ENCODE measurements at places on chromosomes 4 and X.

GRCh38 chrX:130120321-130120731 lies 10.0 kb upstream of the ELF4 start:
- no peak for DNase-seq

DNA sequence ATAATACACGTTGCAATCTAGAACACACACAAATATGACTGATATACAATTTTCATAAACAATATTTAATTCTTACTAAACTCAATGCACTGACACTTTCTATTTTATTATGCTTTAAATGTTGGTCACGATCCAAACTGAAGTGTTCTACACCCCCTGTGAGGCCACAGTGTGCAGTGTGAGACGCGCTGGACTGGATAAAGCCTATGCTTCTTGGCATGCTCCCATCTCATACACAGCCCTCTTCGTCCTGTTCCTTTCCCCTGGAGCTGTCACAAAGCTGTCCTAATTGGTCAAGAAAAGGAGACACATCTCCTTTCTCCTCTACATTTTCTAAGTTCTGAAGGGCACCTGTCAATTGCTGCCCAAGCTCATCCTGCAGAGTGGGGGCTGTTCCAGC lies 72.0 kb downstream of the SCD5 start:
- no peak for DNase-seq

GRCh38 chrX:129632443-129632842 lies 22.3 kb downstream of the APLN start:
- no peak for DNase-seq

DNA sequence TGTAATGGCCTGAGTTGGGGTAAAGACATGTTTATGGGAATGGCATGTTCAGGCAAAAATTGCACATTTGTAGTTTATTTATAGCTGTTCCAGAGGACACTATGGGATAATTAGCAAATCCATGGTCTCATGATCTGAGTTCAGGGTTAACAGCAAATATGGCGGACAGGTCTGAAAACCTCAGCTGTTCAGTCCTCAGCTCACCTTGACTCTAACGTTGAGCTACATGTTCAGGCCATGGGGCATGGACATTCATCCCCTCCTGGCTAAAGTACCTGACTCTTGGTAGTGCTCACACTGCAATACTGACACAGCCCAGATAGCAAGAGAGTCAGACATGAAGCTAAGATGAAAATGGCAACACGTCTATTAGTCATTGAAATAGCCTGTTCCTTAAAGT lies 161.6 kb upstream of the GPC4 start:
- DNase-seq, result no peak

GRCh38 chrX:41542135-41542534 lies 95.0 kb downstream of the NYX start:
- no peak for DNase-seq

DNA sequence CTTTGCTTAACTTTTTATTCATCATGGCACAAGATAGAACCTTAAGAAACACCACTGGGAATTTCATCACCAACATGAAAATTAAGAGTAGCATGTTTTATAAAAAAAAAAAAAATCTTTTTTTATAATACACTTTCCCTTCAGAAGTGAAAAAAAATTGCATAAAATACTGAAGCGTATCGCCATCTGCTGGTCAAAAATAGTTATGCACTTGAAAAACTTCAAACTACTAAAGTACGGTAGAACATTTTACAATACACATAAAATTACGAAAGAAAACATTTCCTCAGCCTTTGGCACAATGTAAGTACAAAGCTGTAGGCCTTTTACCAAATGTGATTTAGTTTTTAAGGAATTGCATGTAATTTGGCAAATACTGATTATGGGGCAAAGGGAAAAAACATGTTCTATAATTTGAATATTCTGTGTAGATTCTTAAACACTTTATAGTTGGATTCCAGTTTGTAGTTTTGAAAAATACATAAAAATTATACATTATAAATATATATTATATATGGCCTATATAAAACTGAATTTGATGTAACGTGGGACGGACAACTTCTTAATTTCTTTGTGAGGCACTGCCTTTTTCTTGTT lies 26.5 kb downstream of the HCCS start:
- no peak for DNase-seq

DNA sequence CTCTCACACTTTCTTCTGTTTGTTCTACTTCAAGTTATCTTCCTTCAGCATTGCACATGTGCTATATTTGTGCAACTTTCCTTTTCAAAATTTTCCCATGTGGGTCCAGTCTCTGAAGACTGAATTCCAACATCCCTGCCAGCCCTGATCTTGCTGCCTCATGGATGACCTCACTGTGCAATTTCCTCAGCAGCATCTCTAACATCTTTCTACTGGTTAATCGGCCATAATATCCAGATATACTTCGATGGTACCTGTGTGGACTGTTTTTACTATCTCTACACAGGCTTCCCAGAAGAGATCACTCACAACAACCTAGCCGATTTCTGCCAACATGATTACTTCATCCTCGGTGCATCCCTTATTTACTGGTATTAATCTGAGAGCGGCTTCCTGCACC lies 41.5 kb downstream of the GPM6A start:
- DNase-seq, result no peak

DNA sequence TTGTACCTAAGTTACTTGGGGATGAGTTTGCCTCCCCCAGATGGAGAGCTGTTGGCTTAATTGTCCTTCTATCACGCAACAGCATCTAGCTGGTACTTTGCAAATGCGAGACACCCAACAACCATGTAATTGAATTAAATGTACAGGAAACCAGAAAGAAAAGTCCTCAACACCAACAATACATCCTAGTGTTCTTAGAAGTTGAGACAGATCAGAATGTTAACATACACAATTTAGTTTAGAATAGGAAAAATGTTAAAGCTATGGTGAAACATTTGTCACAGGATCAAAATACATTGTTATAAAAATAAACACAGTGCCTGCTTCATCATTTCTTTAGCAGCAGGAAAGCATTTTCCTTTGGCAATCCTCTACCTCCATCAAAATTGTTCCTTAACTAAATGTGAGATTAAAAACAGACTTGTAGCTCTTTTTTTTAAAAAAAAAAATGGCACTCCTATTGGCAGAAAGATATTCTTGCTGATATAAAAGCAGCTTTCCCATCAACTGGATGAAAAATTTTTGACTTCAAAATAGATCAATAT lies 163.1 kb upstream of the MID1 start:
- no peak for DNase-seq

- no peak for DNase-seq
Observed at GRCh38 chr4:10734697-10735096, 50.1 kb upstream of the CLNK start.

DNA sequence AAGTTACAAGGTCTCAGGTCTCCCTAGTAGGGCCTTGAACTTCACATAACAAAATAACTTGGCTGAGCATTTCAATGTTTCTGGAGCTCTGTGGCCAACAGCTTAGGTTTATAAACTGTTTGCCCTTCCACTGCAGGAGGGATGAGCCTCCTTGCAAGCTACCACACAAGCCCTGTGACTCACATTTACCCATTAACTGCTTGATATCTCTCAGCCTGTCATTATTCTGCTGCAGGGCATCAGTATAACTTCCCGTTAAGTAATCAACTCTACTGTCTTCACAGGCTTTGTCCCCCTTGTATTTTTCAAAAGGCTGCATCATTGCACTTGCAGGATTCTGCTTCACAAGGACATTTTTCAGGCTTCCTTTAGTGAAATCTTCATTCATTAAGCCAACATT lies 151.7 kb upstream of the CXCL13 start:
- DNase-seq, result no peak

- DNase-seq, result no peak
Observed at GRCh38 chr4:141724646-141725045, 88.3 kb downstream of the IL15 start.

DNA sequence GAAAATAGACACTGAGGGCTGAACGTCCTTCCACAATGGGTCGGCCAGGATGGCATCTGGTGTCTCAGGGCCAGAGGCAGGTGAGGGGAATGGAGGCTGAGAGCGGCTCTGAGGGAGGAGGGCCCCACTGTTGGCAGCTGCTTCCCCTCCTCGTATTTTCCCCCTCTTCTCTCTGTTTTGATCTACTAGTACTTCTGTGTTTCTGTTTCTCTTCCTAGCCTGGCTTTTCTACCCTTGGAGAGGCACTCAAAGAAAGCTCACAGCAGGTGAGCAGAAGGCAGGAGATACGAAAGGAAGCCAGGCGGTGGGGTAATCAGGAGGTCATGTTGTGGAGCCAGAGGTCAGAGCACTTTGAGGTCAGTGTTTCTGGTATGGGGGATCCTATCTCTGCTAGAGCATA lies 151.8 kb upstream of the GATB start:
- DNase-seq, result no peak

DNA sequence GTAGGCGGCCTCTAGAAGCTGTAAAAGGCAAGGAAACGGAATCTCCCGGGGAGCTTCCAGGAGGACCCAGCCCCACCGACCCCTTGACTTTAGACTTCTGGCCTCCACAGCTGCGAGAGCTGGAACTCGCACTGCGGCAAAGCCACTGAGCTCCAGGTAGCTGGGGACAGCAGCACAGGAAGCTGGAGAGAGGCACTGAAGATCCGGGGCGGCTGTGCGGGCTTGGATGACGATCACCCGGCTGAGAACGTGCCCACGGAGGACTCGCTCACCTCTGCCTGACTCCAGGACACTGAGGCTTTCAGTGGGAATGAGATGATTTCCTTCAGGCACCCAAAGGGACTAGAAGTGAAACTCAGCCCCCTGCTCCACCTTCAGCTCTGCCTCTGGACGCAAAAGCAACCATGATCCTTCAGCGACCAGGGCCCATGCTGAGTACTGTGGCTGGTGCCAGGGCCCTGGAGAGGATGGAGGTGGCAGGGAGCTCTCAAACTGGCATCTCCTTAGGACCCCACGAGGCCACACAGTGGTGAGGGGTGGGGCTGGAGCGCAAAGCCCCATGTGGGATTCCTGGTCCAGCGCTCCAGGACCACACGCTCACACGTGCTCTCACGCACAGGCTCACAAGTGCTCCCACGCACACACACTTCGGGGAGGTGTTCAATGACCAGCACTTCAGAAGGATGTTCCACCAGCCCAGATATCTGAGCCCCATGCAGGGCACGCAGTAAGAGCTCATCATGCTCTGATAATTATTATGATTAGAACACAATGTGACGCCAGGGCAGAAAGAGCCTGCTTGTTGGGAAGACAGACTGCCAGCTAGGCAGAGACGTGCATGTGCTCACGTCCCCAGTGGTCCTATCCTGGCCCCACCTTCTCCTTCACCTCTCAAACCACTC lies 47.2 kb downstream of the ADRA2C start:
- no peak for DNase-seq

GRCh38 chr4:71049395-71049794 lies 55.9 kb downstream of the DCK start:
- DNase-seq, result no peak

Measured in caudate nucleus (tissue), 63 donors.